ENCODE measurements at places on chromosomes 2 and 18.

DNA sequence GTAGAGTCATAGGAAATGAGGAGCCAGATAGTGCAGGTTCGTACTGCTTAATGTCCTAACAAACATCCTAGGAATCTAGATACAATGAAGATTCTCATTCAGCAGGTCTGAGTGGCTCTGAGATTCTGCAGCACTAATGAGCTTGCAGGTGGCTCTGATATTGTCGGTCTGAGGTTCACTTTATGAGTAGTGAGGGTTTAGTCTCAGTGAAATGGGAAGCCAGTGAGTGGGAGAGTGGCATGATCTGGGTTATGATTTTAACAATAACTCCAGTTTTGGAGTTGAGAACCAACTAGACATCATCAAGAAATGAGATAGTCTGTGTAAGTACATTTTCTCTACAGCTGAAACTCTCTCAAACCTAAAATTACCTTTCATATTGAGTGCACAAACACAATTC lies 166.8 kb upstream of the SP5 start:
- DNase-seq, result no peak

GRCh38 chr2:21059885-21060610 lies 16.2 kb upstream of the APOB start:
- DNase-seq, result no peak

DNA sequence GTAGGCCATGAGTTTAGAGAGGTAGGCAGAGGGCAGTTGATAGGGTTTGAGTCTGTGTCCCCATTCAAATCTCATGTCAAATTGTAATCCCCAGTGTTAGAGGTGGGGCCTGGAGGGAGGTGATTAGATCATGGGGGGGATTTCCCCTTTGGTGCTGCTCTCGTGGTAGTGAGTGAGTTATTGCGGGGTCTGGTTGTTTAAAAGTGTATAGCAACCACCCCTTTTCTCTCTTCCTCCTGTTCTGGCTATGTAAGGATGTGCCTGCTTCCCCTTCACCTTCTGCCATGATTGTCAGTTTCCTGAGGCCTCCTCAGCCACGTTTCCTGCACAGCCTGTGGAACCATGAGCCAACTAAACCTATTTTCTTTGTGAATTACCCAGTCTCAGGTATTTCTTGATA lies 25.5 kb downstream of the MARCHF4 start:
- no peak for DNase-seq

DNA sequence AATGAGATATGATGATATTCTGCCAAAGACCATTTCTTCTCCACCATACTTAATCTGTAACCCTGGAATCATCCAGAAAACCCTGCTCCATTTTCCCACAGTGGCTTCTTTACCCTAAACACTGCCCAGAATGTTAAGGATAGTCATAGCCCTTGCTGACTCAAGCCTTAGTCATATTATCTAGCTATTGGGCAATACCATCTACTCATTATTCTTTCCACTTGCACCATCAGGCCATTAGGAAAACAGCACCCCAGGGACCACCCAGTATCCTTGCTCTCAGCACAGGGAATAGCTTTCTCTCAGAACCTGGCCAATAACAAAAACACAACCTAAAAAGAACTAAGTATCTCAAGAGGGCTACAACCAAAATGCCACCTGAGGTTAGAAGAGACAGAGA lies 445.7 kb upstream of the SLC14A2 start:
- DNase-seq, result no peak
